ENCODE measurements at places on chromosomes 2 and 18.

- no peak for DNase-seq
Measured at GRCh38 chr2:216710551-216711301, 15.4 kb upstream of the IGFBP5 start.

DNA sequence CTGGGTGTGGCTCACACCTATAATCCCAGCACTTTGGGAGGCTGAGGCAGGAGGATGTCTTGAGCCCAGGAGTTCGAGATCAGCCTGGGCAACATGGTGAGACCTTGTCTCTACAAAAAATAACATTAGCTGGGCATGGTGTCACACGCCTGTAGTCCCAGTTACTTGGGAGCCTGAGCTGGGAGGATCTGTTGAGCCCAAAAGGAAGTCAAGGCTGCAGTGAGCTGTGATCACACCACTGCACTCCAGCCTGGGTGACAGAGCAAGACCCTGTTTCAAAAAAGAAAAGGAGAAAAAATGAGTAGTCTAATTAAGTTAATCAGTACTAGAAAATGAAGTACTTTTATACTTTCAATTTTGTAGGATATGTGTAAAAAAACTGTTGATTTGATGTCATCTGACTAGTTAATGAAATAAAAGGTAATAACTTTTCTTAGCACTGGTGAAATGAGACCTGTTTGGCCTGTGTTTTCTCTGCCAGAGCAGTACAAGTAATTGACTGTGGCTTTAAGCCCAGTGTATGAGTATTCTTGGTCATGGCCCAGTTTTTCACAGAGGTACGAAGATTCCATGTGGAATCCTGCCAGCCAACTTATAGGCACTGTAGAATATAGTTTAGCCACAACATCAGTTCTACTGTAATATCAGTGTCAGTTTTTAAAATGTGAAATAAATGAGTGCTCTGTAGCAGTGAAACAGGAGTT, 35.8 kb downstream of the MFSD6 start:
- DNase-seq, result no peak

GRCh38 chr18:77520767-77521166, 271.1 kb downstream of the GALR1 start:
- no peak for DNase-seq

DNA sequence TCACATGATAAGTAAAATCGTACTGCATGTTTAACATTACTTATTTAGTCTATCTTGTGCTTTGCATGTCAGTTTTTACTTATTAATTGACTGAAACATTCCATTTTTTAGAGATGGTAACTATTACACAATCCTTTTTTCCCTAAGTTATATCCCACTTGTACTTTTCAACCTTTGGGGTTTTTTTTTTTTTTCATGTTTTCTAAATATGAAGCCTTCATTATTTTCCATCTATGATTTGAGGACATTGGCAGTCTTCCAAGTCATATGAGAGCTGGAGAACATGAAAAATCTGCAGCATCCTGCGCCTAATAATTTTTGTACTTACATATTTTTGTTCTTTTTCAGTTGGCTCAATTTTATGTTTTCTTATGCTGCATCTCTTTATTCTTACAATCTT, 113.9 kb downstream of the MYO1B start:
- no peak for DNase-seq

DNA sequence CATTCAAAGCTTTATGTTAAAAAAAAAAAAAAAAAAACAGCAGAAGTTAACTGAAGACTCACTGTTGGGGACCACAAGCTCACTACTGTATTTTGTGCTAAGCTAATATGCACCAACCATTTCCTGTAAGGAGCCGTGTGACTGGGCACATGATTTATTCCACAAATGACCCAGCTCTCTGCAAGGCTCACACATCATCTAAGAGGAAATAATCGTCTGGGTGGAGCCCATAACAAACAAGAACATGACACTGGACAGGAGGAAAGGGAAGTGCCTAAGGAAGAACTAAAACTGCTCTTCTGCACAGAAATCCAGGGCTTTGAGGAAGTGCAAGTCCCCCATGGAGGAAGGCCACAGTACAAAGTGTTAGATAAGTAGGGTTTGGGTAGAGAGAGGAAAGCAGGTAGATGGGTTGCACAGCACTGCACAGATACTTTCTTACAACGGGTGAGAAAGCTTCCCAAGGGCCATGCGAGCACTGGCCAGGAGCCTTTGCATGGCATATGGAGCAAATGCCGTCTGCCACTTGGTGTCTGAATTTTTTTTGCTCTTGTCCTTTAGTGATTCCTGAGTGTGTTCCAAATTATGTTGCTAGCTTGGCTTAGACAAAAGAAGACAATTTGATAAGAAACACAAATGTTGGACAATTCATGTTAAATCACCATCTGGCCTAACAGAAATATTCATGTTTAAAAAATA, 24.4 kb downstream of the NFE2L2 start:
- DNase-seq, result peak; percentile 94

DNA sequence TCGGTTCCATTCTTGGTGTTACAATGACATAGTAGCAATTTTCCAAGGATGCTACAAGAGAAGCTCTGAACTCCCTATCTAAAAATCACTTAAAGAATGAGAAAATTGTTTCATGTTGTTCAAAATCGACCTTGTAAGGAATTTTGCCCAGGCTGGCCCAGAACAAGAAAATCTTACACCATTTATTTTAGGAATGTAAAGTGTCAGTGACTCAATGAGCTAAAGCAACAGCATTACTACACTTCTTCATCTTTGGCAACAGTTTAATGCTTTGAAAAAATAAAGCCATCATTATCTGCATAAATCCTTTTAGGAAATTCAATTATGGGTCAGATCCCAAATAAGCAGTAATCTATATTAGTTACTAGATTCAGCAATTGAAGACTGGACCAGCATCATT, 38.6 kb downstream of the SLC25A12 start:
- DNase-seq, result no peak

GRCh38 chr2:3483986-3484960, 35.1 kb downstream of the ADI1 start:
- no peak for DNase-seq

DNA sequence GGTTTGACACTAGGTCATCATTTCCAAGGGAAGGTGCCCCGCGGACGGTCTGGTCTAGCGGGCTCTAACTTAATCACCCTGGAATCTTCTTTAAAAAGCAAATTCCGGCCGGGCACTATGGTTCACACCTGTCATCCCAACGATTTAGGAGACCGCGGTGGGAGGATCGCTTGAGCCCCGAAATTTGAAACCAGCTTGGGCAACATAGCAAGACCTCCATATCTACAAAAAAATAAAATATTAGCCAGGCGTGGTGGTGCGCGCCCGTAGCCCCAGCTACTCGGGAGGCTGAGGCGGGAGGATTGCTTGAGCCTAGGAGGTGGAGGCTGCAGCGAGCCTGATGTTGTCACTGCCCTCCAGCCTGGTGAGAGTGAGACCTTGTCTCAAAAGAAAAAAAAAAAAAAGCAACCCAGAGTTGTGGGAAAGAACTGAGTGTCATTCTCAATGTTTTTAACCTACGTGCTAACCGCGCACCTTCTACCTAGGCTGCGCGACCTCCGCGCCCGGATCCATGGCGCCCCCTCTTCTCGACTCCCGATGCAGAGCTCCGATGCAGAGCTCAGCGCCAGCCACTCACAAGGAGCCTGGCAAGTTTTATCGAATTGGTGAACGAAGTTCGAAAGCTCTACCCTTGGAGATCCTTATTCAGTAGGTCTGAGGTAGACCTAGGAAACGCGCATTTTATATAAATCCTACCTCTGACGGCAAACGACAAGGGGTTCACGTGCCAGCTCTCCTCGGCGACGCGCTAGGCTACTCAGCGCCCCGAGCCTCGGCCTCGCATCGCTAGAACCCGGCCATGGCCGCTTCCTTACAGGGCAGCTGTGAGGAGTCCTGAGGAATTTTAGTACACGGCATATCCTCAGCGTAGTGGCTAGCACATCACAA, 888 bp upstream of the TWSG1 start:
- peak; percentile 77 for DNase-seq

DNA sequence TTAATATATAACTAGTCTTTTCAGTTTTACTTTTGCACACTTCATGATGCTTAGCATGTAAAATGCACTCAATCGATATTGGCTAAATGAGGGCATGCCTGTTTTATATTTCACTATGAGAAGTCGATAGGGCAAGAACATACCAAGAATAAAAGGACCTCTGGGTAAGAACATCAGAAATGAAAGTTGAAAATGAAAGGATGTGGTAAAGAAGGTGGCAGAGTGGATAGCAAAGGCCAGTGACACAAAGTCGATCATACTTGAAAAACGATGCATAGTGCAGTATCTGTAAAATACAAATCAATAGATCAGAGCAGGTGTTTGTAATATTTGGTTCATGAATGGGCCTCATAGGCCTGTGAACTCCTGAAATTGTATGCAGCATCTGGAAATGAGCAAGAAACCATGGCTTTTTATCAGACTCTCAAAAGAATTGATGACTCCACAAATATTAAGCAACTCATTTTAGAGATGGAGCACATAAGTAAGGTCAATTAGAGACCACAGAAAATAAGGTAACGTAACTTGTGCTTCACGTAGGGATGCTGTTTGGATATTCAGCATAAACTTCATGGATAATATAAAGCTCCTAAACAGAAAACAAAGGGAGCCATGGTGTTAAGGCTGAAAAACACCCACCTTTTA, 653.4 kb downstream of the NYAP2 start:
- DNase-seq, result no peak

DNA sequence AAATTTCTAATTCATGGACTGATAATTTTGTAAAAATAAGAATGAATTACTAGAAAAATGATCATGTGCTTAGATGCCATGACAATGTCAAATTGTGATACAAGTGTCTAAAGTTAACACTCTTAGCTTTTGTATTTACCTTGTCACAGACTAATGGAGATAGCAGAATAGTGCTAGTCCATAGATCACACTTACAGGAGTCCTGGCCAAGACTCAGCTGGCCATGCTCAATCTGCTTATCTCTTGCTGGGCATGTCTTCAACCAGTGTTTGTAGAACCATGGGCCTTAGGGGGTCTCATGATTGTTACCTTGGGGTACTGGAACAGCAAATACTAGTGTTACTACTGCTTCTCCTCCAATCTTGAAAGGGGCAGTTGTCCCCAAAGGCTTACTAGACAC, 44.0 kb downstream of the TET3 start:
- no peak for DNase-seq

- no peak for DNase-seq
Measured at GRCh38 chr2:213640738-213641425, 356.6 kb downstream of the SPAG16 start.

DNA sequence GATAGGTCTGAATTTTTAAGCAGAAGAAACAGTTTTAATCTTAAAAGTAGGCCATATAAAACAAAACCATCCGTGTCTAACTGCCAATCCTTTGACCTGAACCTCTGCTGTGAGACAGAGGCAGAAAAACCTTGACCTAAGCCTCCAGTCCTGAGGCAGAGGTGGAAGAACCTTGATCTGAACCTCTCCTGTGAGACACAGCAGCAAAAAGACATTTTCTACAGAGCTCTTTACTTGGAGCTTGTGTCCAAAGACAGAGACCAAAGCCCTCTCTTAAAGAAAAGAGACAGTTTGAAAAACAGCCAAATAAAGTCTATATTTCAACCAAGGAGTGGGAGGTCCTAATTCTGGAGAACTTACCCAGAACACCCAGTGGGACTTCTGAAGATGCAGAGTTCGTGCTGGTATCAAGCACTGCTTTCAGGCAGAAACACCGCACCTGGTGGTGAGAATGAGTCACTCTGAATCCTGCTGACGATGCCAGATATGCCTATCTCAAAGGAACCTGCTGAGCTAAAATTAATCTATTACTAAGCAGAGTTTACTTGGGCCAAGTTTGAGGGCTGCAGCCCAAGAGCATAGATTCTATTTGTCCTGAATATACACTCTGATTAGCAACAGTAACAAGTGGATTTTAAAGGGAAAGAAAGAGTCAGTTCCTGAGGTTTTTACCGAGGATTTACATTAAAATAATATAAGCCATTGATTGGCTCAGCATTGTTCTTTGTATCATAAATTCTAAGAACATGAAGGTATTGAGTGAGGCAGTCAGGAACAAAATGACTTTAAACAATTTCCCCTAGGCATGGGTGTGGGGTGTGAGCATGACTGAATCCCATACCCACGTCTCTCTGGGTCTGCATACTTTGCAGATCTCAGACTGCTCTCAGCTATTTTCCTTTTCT, 806.4 kb downstream of the TRIB2 start:
- DNase-seq, result no peak

DNA sequence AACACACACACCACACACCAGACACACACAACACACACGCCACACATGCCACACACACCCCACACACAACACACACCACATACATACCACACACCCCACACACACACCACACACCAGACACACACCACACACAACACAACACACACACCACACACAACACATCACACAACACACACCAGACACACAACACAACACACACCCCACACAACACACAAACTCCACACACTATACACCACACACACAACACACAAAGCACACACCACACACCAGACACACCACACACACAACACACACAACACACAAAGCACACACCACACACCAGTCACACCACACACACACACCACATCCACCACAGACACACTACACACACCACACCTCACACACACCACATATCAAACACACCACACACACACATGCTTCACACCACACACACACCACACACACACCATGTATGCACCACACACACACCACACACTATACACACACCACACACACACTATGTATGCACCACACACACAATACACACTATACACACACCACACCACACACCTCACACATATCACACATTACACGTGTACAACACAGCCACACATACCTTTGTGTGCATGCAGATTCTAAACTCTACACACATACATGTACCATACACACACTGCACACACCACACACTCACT, 72.2 kb downstream of the TMEM18 start:
- DNase-seq, result no peak

DNA sequence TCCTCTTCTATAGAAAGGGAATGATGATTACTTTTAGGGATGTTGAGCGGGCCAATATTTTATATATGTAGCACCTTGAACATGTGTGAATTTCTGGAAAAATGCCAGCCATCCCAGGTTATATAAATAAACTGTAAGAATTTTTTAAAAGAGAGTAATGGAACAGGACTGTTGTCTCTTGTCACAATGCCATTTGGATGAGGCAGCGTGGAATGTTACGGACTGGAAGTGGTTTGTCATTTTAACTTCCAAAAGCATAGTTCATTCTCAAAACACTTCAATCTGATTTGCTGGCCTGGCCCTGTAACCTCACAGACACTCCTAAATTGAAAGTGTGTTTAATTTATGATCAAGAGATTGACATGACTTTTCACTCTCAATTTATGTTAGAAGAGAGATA, 70.8 kb downstream of the TPGS2 start:
- no peak for DNase-seq

- DNase-seq, result no peak
Measured at GRCh38 chr18:54240629-54241107, 16.2 kb upstream of the MBD2 start.

DNA sequence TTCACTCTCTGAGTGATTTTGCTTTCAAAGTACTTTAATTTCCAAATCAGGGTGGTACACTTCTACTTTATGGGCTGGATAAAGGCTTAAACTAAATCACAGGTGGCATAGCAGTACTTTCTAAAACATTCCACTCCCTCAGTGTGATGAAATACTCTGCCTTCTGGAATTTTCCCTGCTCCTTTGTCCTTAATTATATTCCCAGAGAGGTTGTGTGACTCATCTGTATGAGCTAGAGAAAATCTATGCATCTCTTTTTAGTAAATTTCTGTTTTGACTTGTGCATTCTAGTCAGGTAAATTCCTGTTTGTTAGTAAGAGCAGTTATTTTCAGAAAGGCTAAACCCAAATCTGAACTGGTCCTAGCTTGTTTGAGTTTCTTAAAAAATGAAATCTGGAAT, 29.0 kb upstream of the PLA2R1 start:
- DNase-seq, result no peak
